Heart right ventricle (tissue), 16 donors: ENCODE measurements at places on chromosomes 5 and 9.

DNA sequence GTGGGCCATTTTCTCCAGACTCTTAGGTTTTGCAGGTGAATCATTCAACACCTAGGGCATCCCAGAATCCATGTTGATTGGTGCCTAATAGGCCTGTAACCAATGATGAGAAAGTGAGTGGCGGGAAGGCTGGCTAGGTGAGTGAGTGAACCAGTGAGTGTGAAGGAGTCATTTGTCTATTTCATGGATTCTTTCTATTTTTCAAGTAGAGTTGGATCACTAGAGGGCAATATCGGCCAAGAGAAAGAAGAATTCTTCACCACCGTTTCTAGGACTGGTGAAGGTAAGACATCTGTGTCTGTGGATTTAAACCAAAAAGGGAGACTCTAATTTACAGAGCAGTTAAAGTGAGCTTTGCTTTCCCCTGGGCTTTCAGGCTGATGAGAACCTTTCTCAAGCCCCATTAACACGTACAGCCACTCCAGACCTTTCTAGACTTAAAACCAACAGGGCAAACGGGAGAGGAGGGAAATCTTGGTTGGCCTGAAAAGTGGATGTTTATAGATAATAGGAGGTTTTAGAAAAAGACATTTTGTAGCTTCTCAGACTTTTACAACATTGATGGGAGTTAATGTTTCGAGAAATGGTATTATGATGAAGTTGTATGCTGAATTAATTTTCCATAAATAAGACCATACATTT, 114.3 kb upstream of the IL12B start:
- no peak for DNase-seq

GRCh38 chr5:133121611-133122150, 69.9 kb downstream of the HSPA4 start:
- no peak for DNase-seq

GRCh38 chr9:70484232-70485130, 70.0 kb upstream of the KLF9 start:
- no peak for DNase-seq

DNA sequence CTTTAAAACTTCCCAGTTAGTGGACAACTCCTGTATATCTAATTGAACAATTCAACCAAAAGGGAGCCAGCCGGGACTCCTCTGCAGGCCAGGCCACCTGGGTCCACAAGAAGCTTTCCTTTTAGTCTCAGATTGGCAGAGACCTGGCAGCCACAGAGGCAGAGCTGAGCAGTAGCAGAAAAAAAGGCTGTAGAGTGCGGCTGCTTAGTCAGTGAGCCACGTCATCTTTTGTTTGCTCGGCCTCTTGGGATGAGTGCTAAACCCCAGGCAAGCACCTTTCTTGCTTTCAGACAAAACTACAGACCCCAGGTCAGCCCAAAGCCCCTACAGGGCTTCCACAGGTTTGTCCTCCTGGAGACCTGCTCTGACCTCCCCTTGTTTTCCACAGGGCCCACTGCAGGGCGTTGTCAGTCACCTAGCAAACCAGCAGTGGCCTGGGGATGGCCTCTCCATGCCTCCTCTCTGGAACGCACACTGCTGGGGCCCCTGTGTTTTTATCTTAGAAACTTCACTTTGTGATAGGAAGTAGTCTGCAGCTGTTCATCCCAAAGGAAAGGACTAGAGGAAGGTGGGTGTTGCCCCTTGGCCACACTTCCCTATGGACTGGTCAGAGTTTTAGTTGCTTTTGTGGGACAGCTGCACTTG, 49.9 kb downstream of the SHB start:
- no peak for DNase-seq

- no peak for DNase-seq
Measured at GRCh38 chr9:36968574-36969215, 65.4 kb downstream of the PAX5 start.

DNA sequence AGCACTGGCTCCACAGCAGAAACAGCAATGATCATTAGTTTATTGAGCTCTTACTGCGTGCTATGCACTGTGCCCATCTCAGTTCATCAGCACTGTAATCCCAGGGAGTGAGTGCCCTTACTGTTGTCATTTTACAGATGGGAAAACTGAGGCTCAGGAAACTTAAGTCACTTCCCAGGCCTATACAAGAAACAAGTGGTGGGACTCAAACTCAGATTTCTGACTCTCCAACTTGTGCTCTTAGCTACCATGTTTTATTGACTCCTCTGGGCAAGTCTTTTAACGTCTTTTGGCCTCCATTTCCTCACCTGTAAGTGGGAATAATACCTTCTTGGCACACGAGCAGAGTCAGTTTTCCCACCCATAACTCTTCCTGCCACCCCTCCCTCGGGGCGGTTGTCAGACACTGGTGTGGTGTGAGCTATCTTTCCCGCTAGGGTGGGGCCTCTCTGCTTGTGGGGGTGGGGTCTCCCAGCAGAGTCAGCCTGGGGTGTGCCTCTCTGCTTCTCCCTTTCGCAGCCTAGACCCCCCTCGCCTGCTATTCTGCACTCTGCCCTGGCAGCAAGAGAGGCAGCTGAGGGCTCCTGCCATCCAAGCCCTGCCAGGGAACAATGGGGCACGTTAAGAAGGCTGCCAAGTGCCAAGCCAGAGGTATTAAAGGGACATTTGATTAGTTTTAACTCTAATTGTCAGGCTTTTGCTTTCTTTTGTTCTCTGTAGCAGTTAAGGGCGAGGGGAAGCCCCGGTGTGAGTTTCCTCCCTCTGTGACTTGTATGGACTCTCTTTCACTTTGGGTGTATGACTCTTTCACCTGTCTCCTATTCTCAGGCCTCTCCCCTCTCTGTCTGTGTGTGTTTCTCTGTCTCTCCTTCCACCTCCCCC, 12.1 kb downstream of the GALNT10 start:
- no peak for DNase-seq

DNA sequence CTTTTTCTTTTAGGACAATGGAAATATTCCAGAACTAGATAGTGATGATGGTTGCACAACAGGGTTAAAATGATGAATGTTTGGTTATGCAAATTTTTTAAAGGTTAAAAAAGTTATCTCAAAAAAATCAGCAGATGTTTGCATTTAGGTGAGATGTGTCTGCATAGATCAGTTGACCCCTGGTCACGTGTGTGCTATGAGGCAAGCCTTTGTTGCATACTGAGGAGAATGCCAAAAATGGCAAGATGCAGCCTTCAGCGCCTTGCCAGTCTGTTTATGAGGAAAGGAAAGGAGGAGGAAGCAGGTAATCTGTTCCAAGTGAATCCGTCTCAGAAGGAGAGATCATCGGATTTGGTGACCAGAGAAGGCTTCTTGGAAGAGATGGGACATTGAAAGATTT, 11.9 kb downstream of the MEGF10 start:
- DNase-seq, result no peak

DNA sequence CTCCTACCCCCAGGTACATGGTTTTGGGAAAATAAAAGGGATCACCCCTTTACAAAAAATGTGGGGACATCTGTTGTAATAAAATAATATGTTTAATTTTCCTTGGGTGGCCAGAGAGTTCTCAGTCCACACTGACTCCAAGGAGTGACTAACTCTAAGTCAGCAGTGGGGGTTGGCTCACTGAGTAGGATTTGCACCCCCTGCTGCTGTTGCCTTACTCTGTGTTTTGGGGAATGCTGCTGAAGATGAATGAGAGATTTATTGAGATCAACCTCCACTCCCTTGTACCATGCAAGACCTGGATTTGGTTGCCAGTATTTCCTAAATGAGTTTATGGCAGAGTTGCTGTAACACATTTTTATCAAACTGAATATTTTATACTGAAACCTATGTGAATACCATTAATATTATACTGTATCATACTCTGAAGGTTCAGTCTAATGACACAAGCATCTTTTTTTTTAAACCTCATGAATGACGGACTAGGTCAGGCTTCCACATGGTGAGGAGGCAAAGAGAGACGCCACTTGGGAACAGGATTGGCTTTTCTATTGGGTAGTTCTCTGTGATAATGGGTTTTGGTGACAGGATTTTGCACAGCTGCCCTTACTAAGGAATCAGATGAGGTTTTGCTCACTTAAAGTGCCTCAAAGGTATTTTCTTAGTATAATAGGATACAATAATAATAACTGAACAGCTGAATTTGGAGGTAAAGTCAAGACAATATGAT, 121.3 kb upstream of the OSMR start:
- no peak for DNase-seq

DNA sequence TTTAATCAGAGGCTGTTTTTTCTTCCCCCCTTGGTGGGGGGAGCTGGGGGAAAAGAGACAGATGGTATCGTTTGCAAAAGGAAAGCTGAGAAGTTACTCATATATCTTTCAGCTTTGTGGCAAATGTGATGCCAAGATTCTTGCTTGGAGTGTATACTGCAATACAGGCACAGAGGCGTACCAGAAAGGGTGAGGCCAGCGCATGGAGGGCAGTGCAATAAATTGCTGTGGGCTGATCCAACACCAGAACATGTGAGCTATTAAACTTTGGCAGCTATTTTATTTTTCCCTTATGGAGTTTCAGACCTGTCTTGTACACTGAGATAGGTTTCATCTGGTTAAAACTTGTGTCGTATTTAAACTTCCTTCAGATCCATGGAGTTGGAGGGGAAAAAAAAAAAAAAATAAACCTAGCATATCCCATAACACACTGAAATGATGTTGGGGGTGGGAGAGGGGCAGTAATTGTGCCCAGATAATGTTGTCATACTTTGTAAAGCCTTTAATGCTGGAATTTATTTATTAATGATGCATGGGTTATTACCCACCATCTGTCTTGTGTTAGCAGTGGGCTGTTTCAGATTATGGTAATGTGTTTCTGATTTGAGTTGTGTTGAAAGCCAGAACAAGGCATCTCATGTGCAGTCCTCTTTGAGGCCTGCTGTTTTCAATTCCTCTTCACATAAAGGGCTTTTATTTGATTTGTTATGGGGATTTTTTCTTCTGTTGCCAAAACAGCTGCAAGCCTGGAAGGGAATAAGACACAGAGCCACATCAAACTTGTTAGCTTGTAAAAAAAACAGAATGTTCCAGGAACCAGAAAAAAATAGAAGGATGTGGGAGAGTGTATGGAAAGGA, 891.3 kb downstream of the TLE1 start:
- peak; percentile 14 for DNase-seq

DNA sequence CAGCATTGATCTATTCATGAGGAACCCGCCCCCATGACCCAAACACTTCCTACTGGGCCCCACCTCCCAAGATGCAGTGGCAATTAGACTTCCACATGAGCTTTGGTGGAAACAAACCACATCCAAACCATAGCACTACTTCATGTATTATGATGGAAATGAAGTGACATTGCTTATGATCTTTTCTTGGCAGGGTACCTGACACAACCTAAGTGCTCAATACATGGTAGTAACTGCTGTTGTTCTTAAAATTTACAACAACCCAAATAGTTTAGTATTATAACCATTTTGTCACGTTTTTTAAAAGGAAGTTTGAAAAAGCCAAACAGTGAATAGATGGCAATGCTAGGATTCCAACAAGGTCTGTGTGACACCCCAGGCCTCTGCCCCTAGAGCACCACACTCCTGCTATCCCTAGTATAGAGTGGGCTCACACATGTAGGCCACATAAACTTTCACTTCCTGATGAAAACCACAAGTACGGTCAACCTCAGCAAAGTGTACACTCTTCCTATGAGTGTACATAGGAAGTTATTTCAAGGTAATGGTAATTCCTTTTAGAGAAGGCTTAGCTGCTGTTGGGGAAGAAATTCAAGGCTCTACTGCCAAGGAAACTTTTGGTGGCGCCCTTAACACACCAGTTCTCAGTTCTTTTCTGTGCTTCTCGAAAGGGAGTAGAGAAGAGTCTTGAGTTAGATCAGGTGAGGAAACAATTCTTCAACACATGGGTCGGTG, 97.6 kb downstream of the ARSB start:
- no peak for DNase-seq

- no peak for DNase-seq
Measured at GRCh38 chr5:83470526-83471404, 779 bp upstream of the VCAN start.

DNA sequence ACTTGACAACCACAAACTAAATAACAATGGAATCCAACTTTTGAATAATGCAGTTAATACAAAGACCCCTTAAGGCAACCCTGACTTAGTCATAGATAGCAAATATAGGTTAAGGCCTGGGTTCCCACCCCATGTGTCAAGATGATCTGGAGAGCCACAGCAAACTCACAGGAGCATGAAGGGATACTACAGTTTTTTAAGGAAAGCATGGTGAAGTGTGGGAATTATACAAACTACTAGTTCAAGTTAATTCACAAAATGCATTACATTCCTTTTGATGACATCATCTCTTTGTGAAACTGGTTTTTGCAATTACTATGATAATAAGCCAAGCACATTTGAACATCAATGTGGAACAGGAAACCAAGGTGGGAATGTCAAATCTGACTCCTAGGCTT, 50.6 kb downstream of the LHFPL2 start:
- no peak for DNase-seq

- no peak for DNase-seq
Measured at GRCh38 chr5:9615331-9615730, 14.8 kb downstream of the TAS2R1 start.

DNA sequence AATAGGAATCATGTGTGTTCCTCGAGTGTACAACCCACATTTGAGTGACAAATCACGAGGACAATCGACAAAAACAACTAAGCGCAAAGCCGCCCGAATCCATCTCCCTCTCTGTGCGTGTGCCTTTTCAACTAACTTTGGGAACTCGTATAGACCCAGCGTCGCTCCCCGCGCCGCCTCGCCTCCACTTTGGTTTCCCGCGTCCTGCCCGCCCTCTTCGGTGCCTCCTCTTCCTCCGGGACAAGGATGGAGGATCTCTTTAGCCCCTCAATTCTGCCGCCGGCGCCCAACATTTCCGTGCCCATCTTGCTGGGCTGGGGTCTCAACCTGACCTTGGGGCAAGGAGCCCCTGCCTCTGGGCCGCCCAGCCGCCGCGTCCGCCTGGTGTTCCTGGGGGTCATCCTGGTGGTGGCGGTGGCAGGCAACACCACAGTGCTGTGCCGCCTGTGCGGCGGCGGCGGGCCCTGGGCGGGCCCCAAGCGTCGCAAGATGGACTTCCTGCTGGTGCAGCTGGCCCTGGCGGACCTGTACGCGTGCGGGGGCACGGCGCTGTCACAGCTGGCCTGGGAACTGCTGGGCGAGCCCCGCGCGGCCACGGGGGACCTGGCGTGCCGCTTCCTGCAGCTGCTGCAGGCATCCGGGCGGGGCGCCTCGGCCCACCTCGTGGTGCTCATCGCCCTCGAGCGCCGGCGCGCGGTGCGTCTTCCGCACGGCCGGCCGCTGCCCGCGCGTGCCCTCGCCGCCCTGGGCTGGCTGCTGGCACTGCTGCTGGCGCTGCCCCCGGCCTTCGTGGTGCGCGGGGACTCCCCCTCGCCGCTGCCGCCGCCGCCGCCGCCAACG, at the start of gene GPR150:
TSS of gene GPR150 (plus strand) at position 58 of the 840 bp plus-strand sequence. CDS start at position 247, 189 bp downstream.
- DNase-seq, result peak; percentile 13

GRCh38 chr5:87120518-87121303, 147.0 kb upstream of the RASA1 start:
- no peak for DNase-seq

GRCh38 chr5:139394654-139395566, at the start of gene PROB1:
TSS of gene PROB1 (minus strand) at chr5:139395104. CDS start at chr5:139395081, 23 bp downstream.
- peak; percentile 78 for DNase-seq

DNA sequence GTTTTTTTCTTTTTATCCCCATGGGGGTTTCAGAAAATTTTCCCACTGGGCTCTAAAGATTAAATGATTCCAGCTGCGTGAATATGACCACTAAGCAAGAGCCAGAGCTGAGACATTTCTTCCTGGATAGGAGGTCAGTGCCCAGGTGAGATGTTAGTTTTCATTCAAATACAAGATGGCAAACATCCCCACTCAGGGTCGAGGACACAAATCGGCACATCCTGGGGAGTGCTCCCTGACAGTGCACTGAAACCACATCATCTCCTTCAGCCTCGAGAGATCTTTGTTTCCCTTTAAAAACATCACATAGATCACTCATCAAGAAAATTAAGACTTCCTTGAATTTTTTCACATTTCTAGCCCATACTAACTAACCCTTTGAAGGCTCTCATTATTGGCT, 273.2 kb upstream of the PANK3 start:
- no peak for DNase-seq

GRCh38 chr5:115330830-115331229, 34.4 kb upstream of the CCDC112 start:
- DNase-seq, result no peak
